Thoracic aorta endothelial cell (primary cell): ENCODE measurements at places on chromosomes 3 and 15. TPM values are rescaled to one million over a fixed set of nuclear protein-coding genes. Genes with fewer than 3 reads are reported as not detected.

COLQ gene
- 0.13 and 1.1 TPM in 2 replicates for total RNA-seq

DLL4 gene
- total RNA-seq: 33.8 and 72.7 TPM in 2 replicates

GPR87 gene
- total RNA-seq: 0.29 TPM in 1 of 2 replicates, not detected in the other

FLNB gene
- 776 and 779 TPM in 2 replicates for total RNA-seq

LRTM1 gene
- total RNA-seq: not detected in 2 replicates
